Activated T-cell treated with anti-CD3 and anti-CD28 coated beads for 4 hours (primary cell): ENCODE measurements at places on chromosomes 6 and 20.

- DNase-seq, result no peak
Measured at GRCh38 chr6:5497896-5498578, 236.7 kb downstream of the FARS2 start.

GRCh38 chr6:89372506-89372901 lies 20.0 kb upstream of the UBE2J1 start:
- DNase-seq, result no peak

GRCh38 chr6:27672113-27672799 lies 199.4 kb upstream of the ZNF184 start:
- no peak for DNase-seq

DNA sequence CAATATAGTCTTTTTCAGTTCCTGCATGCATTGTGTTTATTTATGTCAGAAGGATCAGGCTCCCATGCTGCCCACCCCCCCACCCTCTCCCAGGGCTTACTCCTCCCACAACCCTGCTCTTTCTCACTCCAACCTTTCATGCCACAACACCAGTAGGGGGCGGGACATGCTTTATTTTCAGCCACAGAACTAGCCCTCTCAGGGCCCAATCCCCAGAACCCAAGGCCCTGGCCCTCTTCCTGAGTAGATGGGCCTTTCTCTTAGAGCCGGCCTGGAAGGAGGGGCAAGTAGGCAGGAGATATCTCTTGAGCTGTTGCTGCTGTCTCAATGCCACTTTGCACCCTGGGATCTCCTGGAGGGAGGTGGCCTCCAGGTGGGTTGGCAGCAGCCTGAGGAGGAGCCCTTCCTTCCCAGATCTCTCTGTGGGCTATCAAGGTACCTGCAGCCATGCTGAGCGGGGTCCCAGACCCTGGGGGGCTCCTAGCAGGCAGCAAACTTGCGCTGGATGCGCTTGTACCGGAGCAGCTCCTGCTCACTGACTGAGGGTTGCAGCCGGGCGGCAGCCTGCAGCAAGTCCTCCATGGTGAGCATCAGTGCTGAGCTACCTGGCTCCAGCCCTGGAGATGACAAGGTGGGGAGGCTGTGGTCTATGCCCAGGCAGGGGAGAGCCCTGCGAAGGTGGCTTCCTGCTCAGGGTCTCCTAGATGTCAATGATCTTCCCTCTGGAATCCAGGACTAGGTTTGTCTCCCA lies 3.5 kb downstream of the GNMT start:
- no peak for DNase-seq

GRCh38 chr6:110618591-110619267 lies 142.3 kb upstream of the SLC22A16 start:
- no peak for DNase-seq

GRCh38 chr6:111952274-111952673 lies 79.0 kb upstream of the FYN start:
- no peak for DNase-seq

DNA sequence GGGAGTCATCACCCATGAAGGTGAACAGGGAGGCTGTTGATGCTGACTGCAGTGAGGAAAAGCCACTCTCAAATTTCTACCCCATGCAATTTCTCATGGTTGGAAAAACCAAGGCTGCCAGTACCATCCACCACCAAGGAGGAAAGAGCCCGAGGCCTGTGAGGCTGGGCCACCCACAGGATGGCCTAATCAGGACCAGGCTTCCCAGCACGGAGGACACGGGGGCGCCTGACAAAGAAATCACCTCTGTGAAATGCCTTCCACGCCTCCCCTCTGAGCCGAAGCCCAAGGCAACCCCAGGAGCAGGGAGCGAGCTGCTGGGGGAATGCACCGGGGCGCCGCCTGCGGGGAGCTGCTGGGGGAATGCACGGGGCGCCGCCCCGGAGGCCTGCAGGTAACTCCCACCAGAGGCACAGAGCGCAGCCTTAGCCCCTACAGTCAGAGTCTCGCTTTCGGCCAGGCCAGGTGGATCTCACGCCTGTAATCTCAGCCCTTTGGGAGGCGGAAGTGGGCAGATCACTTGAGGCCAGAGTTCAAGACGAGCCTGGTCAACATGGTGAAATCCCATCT lies 26.9 kb downstream of the FOXF2 start:
- no peak for DNase-seq

DNA sequence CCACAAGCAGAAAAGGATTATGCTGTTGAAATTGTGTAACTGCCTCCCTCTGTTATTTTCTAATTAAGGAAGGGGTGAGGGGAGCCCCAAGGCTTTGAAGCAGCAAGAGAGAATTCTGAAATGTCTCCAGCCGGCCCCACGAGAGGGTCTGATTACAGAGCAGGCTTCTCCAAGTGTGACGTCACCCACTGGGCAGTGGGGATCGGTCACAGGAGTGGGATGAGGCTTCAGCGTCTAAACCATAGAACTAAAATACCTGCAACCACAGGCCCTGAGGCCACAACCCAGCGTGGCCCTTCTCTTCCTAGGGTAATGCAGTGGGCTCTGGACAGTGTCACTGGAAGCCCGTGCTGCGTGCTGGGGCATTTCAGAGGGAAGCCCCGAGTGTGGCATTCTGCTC lies 38.6 kb upstream of the APCDD1L start:
- no peak for DNase-seq

GRCh38 chr6:68317366-68317765 lies 317.7 kb upstream of the ADGRB3 start:
- DNase-seq, result no peak

DNA sequence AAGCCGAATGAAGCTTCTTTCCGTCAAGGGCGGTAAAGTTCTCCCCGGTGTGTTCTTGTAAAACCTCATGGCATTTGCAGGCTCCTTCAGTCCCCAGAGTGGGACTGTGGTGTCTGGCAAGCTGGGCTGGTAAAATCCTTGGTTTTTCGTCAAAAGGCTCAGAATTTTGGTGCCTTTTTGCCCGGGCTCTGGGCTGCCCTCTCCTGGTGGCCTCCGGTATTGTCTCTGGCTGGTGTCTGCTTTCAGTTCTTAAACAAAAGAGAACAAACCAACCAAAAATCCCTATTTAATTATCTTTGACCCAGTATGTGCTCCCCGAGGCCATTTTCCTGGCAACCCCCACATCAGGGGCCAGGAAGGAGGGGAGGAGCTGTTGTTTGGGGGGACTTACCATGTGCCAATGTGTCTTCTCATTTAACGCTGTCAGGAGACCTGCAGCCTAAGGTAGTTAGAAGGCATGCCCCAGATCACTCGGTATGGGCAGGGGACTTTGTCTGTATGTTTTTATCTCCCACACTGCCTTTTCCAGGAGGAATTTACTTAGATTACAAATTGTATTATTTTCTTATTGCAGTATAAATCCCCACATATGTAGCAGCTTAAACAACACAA lies 11.1 kb downstream of the CDH4 start:
- DNase-seq, result peak; percentile 25

DNA sequence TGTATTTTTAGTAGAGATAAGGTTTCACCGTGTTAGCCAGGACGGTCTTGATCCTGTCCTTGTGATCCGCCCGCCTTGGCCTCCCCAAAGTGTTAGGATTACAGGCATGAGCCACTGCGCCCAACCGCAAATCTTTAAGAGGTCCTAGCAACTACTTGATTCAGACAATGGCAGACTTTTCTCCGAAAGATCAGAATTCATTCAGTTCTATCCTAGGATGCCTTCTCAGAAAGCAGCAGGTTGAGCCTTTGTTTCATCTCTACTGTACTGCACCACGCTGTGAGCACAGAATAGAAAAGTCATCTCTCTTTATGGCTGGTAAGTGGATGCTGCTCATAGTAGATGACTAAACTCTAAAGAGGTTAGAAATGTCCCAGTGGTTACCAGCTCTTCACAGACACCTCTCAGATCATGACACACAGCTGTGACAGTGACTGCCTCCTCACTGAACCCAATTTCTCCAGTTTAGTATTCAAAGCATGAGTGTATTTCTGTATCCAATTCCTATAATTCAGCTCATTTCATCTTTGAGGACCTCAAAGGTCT lies 6.0 kb upstream of the HSF2 start:
- no peak for DNase-seq

- no peak for DNase-seq
Measured at GRCh38 chr20:6397115-6397514, 274.3 kb upstream of the FERMT1 start.

GRCh38 chr6:142712231-142712630 lies 232.7 kb downstream of the HIVEP2 start:
- no peak for DNase-seq

- no peak for DNase-seq
Measured at GRCh38 chr6:53466257-53466656, 78.6 kb downstream of the GCLC start.

GRCh38 chr6:80886475-80886874 lies 780.0 kb downstream of the BCKDHB start:
- DNase-seq, result no peak

DNA sequence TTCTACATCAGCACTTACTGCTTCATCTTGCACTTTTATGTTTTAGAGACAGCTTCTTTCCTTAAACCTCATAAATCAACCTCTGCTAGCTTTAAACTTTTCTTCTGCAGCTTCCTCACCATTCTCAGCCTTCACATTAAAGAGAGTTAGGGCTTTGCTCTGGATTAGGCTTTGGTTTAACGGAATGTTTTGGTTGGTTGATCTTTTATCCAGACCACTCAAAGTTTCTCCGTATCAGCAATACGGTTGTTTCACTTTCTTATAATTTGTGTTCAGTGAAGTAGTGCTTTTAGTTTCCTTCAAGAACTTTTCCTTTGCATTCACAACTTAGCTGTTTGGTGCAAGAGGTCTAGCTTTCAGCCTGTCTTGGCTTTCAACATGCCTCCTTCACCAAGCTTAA lies 40.4 kb downstream of the DNAAF9 start:
- no peak for DNase-seq

DNA sequence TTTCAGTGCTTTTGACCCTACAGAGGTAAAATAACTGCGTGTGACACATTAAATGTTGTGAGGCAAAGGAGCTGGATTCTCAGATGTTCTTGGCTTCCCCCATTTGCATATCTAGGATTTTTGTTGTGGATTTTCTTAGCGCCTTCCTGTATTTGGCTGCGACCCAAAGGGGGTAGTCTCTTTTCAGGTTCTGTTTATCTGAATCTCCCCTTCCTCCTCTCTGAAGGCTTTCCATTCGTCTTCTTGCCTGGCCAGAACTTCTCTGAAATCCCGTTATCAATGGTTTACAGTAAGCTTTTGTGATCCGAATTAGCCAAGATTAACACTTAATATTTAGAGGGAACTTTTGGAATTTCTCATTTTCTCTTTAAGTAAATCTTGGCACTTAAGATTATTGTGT lies 60.8 kb downstream of the ADGRB3 start:
- no peak for DNase-seq
